ENCODE measurements at places on chromosomes 13 and 19. TPM values are rescaled to one million over a fixed set of nuclear protein-coding genes. Genes with fewer than 3 reads are reported as not detected.

GRCh38 chr19:14102756-14103155 lies 12.2 kb upstream of the SAMD1 start:
- H3K4me3 ChIP-seq, result no peak overlapping the region
- H3K27me3 ChIP-seq, result no peaks in the 10 kb centered on the region
- H3K36me3 ChIP-seq, result peaks cover 95% of the 10 kb centered on the region
- peak overlapping the region; percentile 47 for H3K27ac ChIP-seq
- DNase-seq, result no peak

- no peak overlapping the region for H3K27ac ChIP-seq
- H3K4me1 ChIP-seq, result peaks cover 17% of the 10 kb centered on the region
- H3K4me3 ChIP-seq, result no peak overlapping the region
- DNase-seq, result no peak
Measured at GRCh38 chr13:79776531-79777295, 295.8 kb downstream of the NDFIP2 start.

Gene FBN3
- not detected for polyA plus RNA-seq

- peaks cover 3% of the 10 kb centered on the region for H3K36me3 ChIP-seq
- H3K27ac ChIP-seq, result peak overlapping the region; percentile 89
- peaks cover 43% of the 10 kb centered on the region for H3K4me1 ChIP-seq
- no peak for DNase-seq
- H3K27me3 ChIP-seq, result no peaks in the 10 kb centered on the region
Measured at GRCh38 chr19:4007836-4008539, 452 bp downstream of the PIAS4 start.

GRCh38 chr13:74048756-74049155 lies 85.4 kb downstream of the KLF12 start:
- H3K36me3 ChIP-seq, result no peaks in the 10 kb centered on the region
- H3K4me3 ChIP-seq, result no peak overlapping the region
- DNase-seq, result no peak
- no peak overlapping the region for H3K27ac ChIP-seq

- H3K36me3 ChIP-seq, result no peaks in the 10 kb centered on the region
- H3K27me3 ChIP-seq, result no peaks in the 10 kb centered on the region
- H3K27ac ChIP-seq, result no peak overlapping the region
- peaks cover 46% of the 10 kb centered on the region for H3K4me1 ChIP-seq
- no peak overlapping the region for H3K4me3 ChIP-seq
- no peak for DNase-seq
Measured at GRCh38 chr19:39843919-39844793, 2.0 kb downstream of the FBL start.

DNA sequence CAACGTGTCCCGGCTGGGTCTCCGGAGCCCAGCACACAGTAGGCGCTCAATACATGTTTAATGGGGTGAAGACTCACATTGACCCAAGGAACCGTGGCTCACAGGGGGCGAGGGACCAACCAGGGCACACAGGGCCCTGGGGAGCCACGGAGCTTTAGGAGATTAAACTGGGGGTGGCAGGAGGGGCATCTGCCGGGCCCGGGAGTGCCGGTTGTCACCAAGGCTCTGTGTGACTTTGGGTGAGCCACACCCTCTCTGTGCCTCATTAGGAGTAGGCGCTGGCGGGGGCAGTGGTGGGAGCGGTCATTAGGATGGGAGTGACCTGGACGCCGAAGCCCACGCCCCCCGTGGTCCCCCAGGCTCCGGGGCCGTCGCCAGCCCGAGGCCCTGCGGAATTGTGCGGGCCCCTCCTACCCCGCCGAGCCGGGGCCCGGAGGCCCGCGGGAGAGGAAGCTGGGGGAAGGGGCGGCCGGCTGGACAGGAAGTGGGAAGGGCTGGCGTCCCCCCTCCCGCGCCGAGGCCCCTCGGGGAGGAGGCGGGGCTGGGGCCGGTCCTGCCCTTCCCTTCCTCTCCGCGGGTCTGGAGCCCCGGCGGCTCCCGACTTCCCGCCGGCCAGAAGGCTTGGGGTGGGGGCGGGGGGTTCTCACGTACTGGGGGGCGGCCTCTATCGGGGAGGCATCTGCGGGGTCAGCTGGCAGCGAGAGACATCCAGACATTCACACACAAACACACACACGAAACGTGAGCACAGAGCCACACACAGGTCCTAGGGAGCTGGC lies 1.8 kb upstream of the SSBP4 start:
- peaks cover 28% of the 10 kb centered on the region for H3K4me1 ChIP-seq
- no peaks in the 10 kb centered on the region for H3K36me3 ChIP-seq
- H3K4me3 ChIP-seq, result peak overlapping the region; percentile 78
- peak overlapping the region; percentile 96 for H3K27ac ChIP-seq
- DNase-seq, result peak; percentile 91
- no peaks in the 10 kb centered on the region for H3K27me3 ChIP-seq

Gene SELENOV
- not detected for polyA plus RNA-seq

DNA sequence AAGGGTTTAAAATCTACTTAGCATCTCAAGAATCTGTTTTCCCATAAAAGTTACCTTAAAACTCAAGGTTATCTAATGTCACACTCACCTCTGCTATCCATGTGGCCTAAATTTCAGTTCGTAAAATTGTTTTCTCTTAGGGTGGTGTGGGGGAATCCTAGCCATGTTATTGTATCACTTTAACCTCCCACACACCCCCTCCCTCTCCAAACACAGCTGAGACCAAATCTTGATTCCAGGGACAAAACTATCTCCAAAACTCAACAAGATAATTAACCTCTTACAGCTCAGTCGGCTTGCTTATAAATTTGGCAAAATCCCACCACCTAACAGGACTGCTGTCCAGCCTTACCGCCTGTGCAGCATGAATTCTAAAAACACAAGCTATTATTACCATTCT lies 3.8 kb downstream of the CARS2 start:
- no peak overlapping the region for H3K4me3 ChIP-seq
- DNase-seq, result no peak

- no peak overlapping the region for H3K4me3 ChIP-seq
- no peak for DNase-seq
- H3K4me1 ChIP-seq, result no peaks in the 10 kb centered on the region
- no peaks in the 10 kb centered on the region for H3K27me3 ChIP-seq
- H3K27ac ChIP-seq, result no peak overlapping the region
Measured at GRCh38 chr13:73307481-73307880, 248.7 kb downstream of the KLF5 start.
